Uterus (tissue), 4 donors: ENCODE measurements at places on chromosomes 1 and 21.

DNA sequence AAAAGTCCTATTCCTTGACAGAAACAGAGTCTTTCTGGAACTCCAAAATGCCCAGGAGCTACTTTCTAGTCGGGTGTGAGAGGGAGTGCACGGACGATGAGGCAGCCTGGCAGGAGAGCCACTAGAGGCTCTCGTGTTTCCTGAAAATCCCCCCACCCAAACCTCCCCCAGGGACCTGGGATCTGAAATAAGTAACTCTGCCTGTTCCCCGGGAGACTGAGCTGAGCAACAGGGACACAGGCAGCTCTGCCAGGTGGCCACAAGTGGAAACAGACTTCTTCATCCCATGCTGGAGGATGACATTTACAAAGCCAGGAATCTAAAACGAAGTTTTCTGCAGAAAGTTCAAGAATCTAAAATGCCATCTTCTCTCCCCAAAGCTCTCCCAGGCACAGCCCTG is 77.1 kb downstream of the ITPKB start:
- DNase-seq: no peak

DNA sequence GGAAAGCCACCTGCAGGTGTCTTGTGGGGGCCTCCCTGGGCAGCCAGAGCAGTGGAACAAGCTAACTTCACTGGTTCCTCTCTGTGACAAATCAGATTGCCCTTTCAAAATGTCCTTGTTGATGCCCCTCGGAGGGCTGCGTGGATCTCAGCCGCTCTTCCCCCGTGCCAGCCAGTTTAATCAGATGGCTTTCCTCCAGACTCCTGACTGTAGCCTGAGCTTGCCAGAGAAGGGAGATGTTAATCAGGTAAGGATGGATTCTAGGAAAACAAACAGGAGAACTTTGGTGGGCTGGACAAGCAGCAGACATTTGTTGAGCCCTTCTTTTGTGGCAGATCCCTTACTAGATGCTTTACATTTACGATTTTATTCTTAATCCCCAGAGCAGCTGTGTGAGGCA is 88.2 kb downstream of the DMRTA2 start:
- DNase-seq: no peak

GRCh38 chr21:16605597-16605996 is 875.8 kb downstream of the USP25 start:
- DNase-seq: no peak

GRCh38 chr1:109307274-109308021 is 637 bp upstream of the MYBPHL start:
- DNase-seq: no peak

GRCh38 chr1:183566026-183566425 is 24.2 kb downstream of the NCF2 start:
- no peak for DNase-seq

DNA sequence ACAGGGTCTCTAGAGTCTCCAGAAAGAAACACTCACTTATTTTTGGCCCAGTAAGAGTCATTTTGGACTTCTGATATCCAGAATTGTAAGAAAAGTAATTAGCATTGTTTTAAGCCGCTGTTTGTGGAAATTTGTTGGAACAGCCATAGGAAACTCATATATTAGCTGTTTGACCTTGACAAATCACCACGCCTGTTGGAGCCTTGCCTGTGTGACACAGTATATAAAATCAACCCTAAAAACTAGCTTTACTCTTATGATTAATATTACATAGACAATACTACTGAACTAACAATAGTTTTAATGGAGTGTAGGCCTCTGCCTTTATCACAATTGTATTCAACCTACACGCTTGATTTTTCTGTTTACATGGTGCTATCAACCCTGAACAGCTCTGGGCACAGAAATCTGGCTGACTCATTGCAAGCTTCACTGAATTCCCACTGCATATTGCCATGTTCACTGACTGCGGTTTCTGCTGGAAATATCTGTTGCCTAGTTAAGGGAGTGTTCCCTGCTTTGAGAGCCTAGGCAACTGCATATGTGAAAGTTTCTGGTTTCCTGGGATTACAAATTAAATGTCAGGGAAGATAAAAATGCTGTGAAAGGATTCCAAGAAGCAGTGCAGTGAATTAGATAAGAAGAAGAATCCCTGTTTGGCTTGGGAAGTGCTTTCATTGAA is 419.5 kb upstream of the DEPDC1 start:
- peak; percentile 16 for DNase-seq

DNA sequence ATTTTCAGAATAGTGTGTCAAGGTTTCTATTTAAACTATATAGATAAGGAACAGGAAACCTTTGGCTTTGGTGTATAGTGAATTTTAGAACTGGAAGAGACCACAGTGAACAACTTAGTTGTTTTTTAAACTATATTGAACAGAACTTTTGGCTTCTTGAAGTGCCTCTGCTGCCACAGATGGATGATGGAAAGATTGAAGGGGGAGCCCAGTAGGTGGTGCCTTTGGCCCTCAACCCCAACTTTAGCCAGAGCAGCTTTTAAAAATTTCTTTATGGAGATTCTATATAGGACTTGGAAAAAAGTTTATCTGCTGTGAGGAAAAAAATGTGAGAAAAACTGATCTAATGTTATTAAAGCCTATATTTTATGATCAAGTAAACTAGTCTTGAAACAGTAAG is 50.2 kb downstream of the SWT1 start:
- no peak for DNase-seq

DNA sequence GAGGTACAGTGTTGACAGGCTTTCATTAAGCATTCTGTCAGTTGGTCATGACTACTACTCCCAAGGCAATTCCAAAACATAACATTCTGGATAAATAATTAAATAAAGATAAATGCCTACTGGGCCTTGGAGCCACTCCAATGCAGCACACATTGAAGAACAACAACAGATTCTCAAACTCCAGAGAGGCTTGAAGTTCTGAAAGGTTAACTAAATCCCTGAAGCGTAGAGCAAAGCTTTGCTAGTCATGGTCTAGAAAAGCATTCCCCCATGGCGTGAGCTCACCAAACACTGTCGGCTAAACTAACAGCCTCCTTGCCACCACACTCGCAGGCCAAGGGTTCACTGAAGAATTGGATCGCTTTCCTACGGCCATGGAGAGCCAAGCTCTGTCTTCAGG is 268.0 kb downstream of the ATG4C start:
- no peak for DNase-seq

- no peak for DNase-seq
Measured at GRCh38 chr1:34845131-34845901, 14.2 kb downstream of the SMIM12 start.

- no peak for DNase-seq
Measured at GRCh38 chr1:119767486-119767885, 1.2 kb downstream of the HMGCS2 start.

DNA sequence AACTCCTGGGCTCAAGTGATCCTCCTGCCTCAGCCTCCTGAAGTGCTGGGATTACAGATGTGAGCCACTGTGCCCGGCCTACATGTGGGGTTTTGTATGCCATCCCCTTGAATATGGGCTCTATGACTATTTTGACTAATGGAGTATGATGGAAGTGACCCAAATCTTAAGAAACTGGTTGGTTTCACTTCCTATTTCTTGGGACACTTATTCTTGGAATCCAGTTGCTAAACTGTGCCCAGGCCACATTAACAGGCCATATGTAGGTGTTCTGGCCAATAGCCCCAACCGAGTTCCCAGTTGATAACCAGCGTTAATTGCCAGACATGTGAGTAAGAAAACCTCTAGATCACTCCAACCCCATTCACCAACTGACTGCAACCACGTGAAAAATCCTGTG is 36.3 kb upstream of the CLIC4 start:
- no peak for DNase-seq

- peak; percentile 93 for DNase-seq
Measured at GRCh38 chr1:183318433-183318832, 99.7 kb downstream of the NMNAT2 start.

- no peak for DNase-seq
Measured at GRCh38 chr1:198681831-198682759, 43.3 kb downstream of the PTPRC start.

DNA sequence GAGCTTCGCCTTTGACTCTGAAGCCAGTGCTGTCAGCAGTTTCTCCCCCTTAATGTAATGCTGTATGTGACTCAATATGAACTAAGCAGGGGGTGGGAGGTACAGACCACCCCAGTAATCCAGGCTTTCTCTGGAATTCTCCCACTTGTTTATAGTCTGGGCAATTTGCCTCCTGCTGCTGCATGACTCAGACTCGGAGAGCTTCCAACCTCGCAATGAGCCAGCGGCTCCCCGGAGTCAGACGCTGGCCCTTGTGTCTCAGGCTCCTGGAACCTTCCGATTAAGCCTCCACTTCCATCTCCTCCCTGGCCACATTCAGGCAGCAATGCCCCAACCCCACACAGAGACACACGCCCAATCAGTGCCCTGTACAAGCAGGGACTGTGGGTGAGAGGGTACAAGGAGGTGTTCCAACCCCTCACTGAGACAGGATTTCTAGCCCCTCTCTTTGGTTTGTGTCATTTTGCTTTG is 471.7 kb upstream of the VAMP3 start:
- peak; percentile 54 for DNase-seq

DNA sequence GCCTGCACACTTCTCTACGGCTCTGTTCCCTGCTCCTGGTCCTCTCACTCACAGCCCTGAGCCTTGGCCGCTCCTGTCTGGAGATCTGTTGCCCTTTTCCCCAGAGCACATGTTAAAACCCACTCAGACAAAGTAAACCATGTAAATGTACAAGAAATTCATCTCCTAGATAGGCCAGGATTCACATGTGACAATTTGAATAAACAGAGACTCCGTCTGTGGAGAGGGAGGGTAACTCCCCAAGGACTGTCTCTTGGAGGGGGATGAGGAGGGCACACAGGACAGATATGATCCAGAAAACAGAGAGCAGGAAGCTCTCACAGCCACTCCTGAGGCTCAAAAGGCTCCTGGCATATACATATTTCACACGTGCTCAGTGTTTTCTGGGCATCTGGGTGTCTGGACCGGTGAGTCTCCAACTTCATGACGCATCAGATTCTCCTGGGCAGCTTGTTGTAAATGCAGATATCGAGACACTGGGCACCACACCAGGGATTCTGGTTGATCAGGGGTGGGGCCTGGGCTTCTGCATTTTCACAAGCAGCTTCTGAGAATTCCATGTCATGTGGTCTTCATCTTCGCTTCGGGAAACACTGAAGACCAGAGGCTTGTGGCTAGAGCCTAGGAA is 6.4 kb upstream of the KAZN start:
- DNase-seq: no peak

- no peak for DNase-seq
Measured at GRCh38 chr1:78549891-78550290, 59.1 kb downstream of the PTGFR start.

GRCh38 chr1:39158327-39159086 is 46.0 kb upstream of the MACF1 start:
- no peak for DNase-seq

- no peak for DNase-seq
Measured at GRCh38 chr1:63688302-63688890, 85.4 kb upstream of the ROR1 start.

DNA sequence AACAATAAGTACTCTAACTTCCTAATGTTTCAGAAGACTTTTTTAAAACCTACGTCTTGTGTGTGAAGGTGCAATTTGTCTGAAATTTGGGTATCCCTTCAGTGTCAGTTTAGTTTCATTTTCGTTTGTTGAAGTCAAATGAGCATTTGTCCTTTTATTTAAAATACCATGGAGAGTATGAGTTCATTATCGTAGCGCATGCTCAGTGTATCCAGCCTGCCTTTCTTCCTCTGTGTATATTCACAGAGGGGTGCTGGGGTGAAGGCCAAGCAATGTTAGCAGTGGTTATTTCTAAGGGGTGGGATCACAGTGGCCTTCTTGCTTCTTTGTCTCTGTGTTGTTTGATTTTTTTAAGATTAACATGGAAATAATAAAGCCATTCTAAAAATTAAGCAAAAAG is 43.2 kb downstream of the CNN3 start:
- no peak for DNase-seq

DNA sequence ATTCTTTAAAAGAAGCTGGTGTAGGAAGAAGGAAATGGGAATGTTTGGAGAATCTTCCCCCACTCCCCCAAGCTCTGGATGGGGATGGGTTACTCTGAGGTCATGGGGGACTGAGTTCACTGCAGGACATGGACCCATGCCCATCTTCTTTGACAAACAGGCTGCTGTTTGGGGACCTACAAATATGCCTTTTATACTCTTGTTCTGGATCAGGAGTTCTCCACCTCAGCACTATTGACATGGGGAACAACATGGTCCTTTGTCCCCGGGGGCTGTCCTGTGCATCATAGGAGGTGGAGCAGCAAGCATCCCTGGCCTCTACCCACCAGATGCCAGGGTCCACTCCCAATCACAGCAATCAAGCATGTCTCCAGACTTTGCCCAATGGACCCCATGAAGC is 365.8 kb upstream of the C1orf174 start:
- no peak for DNase-seq

DNA sequence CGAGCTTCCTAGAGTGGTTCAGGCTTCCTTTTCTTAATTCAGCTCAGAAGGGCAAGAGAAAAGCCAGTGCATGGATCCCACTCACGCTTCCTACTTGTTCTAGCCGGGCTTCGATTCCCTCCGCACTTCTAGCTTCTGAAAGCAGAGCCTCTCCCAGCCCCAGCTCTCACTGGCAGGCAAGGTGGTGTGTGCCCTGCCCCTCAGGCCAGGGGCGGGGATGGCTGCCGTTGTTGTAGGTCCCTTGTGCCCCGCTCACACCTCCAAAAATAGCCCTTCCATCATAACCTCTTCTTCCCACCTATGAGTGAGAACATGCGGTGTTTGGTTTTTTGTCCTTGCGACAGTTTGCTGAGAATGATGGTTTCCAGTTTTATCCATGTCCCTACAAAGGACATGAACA is 31.6 kb downstream of the BACE2 start:
- DNase-seq: no peak

DNA sequence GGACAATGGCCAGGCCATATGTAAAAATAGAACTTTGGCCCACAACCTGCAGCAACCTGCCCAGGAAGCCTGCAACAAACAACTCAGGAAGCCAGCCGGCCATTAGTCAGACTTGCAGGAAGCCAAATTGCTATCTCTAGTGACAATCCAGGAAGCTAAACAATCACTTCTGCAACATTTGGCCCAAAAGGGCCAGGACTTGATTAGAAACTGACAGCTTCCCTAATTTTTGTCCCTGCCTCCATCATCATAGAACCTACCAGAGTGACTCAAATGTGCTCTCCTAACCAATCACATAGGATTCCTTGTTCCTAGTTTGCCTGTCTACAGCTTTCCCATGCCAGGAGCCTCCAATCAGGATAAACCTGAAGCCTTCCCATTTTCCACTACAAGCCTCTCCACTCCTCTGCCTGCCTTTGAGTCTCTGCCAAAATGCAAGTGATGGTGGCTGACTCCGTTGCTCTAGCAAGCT is 639.3 kb downstream of the PTPRU start:
- DNase-seq: no peak

- DNase-seq: no peak
Measured at GRCh38 chr1:207952617-207953542, 42.0 kb upstream of the CD34 start.

DNA sequence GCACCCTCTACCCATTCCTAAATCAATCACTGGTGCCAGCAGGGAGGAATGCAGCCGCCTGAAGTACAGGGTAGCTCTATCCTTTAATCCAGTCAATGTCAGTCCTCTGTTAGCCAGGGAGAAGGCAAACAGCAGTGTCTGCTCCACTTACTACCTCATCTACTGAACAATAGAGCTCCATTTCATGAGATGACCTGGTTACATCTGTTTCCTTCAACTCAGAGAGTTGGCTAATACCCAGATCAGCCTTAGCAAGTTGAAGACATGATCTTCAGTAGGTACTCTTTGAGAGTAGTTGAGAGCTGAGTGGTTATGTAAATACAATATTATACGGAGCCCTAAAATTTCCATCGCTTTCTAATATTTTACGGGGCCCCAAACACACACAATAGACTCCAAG is 46.1 kb upstream of the CD34 start:
- DNase-seq: no peak

GRCh38 chr1:204384636-204385352 is 25.1 kb upstream of the PLEKHA6 start:
- no peak for DNase-seq
